ENCODE measurements at places on chromosomes 13 and 19.

DNA sequence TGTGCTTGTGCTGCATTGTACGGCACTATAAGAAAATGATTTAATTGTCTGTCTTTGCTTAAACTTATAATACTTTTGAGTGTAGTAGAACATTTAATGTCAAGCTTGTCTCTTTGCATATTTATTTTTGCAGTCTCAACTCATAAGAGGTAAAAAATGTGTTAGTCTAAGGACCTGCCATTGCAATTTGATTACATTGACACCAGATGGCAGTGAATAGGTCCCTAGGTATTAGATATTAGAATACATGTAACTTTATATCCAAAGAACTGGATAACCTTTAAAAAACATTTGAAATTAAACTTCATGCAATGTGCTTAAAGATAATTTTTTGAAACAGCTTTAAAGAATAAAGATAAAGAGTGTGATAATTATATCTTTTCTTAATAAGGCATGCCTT is 1421.3 kb downstream of the OLFM4 start:
- DNase-seq, result no peak

DNA sequence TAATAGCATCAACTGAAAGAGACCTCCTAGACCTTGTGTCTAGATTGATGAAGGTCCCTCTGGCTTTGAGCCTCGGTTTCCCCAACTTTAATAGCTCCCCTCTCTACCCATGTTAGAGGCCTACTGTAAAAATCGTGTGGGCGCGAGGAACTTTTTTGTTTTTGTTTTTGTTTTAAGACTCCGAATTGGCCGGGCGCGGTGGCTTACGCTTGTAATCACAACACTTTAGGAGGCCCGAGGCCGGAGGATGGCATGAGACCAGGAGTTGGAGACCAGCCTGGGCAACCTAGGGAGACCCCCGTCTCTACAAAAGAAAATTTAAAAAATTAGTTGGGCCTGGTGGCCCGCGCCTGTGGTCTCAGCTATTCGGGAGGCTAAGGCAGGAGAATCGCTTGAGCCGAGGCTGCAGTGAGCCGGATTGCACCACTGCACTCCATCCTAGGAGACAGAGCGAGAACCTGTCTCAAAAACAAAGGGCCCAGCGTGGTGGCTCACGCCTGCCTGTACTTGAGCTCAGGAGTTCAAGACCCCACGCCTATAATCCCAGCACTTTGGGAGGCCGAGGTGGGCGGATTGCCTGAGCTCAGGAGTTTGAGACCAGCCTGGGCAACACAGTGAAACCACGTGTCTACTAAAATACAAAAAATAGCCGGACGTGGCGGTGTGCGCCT is 858 bp upstream of the PPP6R1 start:
- DNase-seq, result no peak

DNA sequence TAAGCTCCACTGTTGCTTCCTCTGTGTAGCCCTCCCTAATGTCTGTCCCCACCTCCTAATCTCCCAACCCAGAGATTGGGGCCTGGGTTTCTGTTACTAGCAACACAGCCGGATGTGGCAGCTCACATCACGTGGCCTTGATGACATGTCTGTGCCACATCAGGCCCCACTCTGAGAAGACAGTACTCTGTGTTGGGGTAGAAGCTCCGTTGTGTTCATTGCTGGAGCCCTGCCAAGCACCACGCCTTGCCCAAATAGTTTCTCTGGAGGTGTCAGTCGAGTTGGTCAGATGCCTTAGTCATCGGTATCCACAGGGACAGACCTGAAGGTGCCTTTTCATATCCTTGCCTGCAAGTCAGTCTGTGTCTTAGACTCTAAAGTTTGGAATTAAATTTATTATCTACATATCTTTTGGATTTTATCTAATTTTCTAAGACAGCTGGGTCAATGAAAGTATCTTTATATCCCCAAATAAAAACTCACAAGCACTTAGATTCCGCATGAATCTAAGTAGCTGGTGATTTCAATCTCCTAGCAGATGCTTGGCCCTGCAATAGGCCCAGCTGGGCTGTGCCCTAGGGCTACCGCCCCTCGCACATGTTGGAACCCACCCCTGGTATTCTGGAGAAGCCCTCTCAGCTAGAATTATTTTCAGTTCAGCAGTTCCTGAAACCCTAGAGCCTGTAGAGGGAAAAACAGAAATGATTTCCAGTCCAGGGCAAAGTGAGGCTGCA is 204.0 kb upstream of the TSHZ3 start:
- no peak for DNase-seq

GRCh38 chr19:49014123-49014869 is 2.6 kb downstream of the LHB start:
- no peak for DNase-seq

DNA sequence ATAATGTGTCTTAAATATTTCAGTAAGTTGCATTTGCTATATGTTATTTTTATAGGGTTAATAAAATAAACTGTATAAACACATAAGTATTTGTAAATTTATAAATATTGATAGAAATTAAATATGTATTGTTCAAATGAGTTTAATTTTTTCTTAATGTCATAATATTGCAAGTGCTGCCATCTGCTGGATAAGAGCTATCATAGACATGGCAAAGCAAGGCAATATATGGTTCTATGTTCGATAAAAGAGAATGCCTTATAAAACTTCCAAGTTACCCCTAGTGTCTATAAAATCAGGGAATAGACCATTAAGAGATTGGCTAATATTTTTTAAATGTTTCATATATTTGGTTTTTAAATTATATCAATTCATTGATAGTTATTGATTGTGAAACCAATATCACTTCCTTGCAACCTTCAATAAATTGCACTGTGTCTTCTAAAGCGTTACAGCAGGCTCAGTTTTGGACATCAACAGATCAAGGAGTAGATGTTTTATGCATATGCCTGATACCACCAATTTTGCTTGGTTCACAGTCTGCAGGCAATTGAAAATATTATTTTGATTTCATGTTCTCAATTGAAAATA is 29.0 kb upstream of the SLITRK6 start:
- no peak for DNase-seq
